ENCODE measurements at places on chromosomes 1 and 21. TPM values are rescaled to one million over a fixed set of nuclear protein-coding genes. Genes with fewer than 3 reads are reported as not detected.

UQCRHL gene
- 1.5 TPM for total RNA-seq

CDCA8 gene
- 7.7 TPM for total RNA-seq

RAB42 gene
- 0.56 TPM for total RNA-seq

IGSF8 gene
- 24.0 TPM for total RNA-seq

OR2T35 gene
- total RNA-seq, result not detected

S100A16 gene
- total RNA-seq, result 143 TPM

PRMT6 gene
- 18.5 TPM for total RNA-seq

IGSF21 gene
- total RNA-seq, result not detected

SYNC gene
- total RNA-seq, result 23.0 TPM

DNA sequence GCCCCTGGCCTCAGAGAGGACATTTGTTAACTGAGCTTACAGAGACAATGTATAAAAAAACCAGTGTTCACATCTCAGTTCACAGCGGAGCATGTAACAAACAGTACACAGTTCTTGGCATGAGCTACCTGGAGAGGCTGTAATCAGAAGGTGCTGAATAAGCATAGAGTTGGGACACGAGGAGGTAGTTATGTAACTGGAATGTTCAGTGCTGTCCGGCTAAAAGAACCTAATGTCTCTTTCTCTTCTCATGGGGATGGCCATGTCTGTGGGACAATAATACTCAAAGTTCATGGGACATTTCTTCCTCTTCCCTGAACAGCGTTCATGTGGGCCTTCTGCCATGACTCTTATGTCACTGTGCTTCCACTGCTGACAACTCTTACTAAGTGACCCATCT, 17.2 kb upstream of the STX12 start:
- no peak for DNase-seq

GRCh38 chr1:55021942-55022546, 17.3 kb upstream of the PCSK9 start:
- peak; percentile 96 for DNase-seq

DNA sequence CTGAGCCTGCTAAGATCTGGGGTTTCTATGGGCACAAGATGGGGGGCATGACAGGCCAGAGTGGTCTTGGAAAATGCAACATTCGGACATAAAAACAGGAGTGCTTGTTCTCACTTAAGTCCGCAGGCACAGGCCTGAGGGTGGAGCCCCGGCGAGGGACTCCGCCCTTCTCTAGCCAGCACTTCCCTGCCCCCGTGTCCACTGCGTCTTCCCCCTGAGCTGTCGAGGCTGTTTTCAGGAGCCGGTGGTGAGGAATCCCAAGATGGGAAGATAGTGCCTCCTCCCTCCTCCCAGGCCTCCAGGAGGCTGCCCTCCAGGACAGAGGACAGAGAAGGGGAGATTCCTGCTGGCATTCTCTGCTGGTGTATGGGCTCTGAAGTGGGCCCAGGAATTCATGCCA, 105.2 kb downstream of the TLR5 start:
- no peak for DNase-seq

DNA sequence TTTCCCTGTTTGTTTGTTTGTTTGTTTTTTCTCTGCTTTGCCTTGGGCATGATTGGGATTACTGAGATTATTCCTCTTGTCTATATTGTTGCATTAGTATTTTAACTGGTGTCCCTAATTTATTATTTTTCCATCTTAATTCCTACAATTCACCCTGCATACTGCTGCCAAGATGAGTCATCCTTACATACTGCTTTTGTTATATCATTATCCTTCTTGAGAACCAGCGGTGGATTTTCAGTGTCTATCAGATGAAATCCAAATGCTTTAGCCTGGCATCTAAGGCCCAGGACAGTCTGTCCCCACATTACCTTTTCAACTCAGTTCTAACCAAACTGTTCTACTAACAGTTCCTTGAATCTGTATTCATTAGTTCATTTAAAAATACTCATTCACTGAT, 101.7 kb downstream of the OLFML2B start:
- no peak for DNase-seq

GRCh38 chr1:225817611-225818061, 7.7 kb downstream of the EPHX1 start:
- DNase-seq, result no peak

DNA sequence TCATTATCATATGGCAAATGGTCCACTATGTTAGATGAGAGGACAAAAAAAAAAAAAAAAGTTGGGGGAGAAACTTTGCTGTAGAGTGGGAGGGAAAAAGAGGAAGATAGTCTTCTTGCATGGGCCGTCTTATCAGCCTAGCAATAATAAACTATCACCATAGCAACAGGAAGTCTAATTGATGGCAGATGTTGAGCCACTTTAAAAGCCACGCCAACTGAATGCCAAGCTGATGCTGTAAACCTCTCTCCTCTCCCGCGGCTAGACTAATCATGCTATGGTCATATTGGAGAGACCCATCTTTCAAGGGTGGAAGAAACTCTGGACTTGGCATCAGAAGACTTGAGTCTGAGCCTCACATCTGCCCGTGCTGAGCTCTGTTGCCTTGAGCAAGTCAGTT, 122.2 kb upstream of the HOOK1 start:
- no peak for DNase-seq

DNA sequence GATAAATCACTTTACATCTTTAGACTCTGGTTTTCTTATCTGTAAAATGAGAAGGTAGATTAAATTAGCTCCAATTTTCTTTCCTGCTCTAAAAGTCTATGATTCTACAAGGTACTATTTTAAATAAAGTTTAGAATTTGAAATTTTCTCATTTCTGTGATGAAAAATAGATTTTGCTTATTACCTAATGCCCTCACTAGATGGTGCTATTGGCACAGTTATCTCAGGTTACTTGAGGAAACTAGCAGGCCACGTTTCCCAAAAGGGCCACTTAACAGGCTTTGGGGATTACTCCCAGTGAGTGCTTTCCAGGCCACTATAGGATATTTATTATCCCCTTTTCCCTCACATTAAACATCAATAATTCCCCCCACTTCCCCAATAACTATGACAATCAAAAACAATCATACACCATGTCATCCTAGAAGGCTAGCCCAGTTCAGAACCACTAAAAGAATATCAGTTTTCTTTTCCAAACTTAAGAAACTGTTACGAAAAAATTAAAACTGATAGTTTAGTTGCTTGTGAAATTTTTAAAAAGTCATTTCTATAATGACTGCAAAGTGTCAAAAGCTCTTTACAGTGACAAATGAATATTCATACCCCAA, 30.6 kb downstream of the OMA1 start:
- no peak for DNase-seq

- DNase-seq, result no peak
Observed at GRCh38 chr1:180415985-180416633, 86.3 kb downstream of the ACBD6 start.

DNA sequence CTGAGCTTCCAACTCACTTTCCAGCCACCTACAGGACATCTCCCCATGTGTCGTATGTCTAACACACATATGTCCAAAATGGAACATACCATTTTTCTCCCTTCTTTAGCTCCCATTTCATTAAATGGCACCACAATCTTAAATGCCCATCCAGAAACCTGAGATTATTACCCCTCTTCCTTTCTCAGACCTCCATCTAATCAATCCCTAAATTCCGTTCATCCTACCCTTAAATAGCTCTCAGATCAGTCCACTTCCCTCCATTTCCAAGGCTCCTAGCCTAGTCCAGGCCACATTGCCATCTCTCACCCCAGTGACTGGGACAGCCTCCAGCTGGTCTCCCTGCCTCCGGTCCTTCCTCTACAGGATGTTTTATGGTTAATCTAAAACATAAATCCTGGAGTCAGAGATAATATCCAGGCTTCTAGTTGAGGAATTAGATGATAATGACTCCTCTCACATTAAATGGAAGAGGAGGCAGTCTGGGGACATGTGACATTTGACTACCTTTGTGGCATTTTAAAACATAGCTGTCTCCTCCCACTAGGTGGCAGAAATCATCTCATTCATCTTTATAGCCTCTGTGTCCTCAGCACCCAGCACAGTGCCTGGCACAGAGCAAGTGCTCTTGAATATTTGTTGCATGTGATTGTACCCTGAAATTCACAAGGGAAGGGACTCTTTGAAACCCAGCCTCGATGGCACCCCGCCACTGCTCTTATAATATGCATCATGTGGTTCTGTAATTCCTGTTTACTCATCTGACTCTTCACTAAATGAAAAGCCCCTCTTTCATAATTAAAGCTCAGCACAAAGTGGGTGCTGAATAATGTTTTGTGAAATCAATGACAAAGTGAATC, 102.3 kb downstream of the TMEM53 start:
- DNase-seq, result no peak

DNA sequence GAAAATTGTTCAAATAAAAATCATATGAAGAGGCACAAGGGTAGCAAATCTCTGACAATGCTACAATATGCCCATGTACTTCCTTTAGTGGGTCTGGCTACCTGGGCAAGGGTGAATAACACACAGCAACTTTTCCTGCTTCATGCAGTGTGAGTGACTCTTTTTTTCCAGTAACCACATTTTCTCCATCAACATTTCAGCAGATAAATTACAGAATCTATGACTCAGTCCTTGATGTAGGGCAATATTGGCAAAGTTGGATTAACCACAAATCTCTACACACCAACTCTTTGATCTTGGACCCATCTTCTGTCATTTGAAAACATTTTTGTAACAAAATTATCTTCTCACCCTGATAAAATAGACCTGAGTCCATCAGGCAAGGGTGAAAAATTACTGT, 31.7 kb downstream of the ERICH3 start:
- no peak for DNase-seq

GRCh38 chr1:170305777-170306512, 160.2 kb downstream of the NTMT2 start:
- DNase-seq, result no peak

- DNase-seq, result no peak
Observed at GRCh38 chr1:119410961-119411360, 4.0 kb upstream of the HSD3B2 start.

DNA sequence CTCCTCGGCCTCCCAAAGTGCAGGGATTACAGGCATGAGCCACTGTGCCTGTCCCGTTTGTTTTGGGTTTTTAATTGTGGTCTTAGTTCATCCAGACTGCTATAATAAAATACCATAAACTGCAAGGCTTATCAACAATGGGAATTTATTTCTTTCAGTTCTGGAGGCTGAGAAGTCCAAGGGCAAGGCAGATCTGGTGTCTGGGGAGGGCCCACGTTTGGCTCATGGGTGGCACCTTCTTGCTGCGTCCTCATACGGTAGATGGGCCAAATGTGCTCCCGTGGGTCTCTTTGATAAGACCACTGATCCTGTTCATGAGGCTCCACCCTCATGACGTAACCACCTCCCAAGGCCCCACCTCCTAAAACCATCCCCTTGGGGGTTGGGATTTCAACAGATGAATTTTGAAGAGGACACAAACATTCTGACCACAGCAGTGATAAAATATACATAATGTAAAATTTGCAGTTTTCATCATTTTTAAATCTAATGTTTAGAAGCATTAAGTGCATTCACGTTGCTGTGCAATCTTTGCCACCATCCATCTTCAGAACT, 133.4 kb upstream of the ERRFI1 start:
- DNase-seq, result no peak
